Iris pigment epithelial cell (primary cell): ENCODE measurements at places on chromosomes 12 and 14.
A peak's percentile ranks its signal among the peaks of the same experiment; 100 is the strongest.

DNA sequence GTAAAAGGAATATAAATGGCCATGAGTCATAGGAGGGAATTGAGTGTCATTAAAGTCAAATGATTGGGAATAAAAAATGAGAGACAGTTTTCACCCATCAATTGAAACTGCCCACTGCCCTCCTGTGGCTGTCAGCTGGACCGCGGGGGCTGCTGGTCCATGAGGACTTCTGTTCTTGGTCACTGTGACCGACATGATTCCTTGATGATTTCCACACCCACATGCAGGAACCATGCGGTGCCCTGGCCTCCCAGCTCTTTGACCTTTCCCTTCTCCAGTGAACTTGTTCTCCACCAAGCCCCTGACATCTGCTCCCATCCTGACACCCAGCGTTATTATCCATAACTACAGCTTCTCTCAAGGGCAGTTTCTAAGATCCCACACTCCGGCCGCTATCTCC lies 48.4 kb downstream of the C12orf75 start:
- peak; percentile 21 for DNase-seq

GRCh38 chr12:77817276-77817675 lies 13.4 kb upstream of the NAV3 start:
- no peak for DNase-seq

DNA sequence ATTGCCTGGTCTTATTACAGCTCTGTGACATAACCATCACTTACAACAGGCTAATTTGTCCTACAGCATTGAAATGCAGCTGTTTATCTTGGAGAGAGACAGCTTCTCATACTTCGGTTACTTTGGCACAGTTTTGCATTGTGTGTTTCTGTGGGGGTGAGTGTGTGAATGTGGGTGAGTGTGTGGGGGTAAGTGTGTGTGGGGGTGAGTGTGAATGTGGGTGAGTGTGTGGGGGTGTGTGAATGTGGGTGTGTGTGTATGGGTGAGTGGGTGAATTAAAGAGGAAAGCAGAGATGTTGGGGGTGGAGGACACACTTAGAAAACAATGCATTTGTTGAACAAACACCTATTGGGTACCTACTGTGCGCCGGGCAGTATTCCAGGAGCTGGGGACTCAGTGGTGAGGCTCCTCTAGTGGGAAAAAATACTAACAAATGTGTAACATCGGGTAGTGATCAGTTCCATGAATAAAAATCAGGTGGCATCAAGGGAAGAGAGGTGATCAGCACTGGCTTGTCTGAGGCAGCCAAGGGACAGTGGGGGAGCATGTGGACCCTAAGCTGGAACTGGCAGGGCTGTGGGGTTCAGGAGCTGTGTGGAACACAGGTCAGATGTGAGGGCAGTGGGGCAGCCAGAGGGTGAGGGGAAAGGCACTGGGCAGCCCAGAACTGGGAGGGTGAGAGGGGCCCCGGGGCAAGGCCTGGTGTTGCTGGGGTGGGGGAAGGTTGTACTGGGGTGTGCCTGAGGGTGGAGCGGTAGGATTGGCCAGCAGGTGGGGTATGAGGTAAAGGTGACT lies 44.1 kb upstream of the AMN start:
- DNase-seq, result no peak

DNA sequence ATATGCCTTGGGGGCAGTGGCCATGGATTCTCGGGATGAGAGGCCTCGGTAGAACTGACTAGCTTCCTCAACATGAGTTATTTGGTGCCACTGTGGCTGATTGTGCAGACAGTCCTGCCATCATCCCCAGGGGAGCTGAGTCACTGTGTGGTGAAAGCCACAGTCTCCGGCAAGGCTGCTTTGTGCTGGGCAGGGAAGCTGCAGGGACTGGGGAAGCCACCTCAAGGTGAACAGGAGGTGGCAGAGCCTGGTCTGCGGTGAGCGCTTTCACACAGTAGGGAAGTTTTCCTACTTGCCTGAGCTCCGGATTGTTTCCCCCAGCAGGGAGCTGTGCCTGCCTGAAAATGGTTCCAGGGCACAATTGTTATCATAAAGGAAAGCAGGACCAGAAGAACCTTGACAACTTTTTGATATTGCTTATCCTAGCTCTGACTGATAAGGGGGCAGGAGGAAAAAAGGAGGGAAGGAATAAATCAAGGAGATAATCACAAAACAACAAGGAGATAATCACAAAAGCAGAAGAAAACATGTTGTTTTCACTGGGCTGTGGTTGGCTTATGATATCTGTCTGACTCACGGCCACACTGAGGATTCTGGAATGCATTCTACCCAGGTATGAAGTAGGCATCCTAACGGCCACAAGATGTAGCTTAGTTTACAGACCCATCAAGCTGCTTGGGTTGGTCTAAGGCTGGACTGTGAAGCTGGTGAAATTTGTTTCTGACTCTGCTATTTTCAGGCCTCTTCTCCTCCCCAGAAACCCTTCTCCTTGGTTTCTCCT lies 32.2 kb upstream of the GNG2 start:
- DNase-seq, result peak; percentile 67

GRCh38 chr14:22233377-22233776 lies 355.6 kb downstream of the DAD1 start:
- no peak for DNase-seq

DNA sequence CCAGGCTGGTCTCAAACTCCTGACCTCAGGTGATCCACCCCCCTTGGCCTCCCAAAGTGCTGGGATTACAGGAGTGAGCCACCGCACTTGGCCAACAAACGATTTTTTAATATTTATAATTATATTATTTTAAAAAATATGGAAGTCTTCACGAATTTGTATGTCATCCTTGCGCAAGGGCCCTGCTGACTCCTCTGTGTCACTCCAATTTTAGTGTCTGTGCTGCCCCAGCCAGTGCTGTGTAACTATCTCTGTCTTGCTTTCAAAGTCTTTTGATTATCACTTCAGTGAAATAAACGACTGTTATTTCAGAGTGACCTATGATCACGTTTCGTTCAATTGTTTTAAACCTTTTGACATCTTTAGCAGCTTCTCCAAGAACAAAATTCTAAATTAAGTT lies 13.1 kb upstream of the MMP17 start:
- DNase-seq, result no peak

DNA sequence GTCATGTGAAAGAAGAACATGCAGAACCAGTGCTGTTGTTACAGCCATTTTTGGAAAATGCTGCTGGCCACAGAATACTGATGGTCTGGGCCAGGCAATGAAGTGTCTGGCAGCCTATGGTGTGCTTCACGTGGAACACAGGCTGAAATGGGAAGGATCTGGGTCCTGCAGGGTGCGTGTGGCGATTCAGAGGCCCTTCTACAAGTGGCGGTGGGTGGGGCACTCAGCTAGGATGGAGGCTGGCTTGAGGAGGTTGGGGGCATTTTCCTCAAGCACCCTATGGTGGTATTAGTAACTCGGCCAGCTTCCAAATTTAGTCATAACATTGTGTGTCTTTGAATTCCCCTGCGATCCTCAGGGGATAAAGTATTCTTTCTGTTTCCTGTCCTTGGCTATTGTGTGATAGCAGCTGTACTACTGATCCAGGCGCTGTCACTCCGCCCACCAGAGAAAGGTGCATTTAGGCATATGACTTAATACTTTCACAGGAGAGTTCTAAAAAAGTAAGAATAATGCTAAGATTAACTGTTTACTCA lies 9.2 kb upstream of the RAD52 start:
- peak; percentile 43 for DNase-seq

GRCh38 chr12:64459394-64459891 lies 7.5 kb downstream of the TBK1 start:
- DNase-seq, result no peak

GRCh38 chr12:62116986-62117385 lies 143.2 kb upstream of the USP15 start:
- DNase-seq, result no peak

GRCh38 chr12:76471579-76471978 lies 88.0 kb downstream of the OSBPL8 start:
- DNase-seq, result no peak

- no peak for DNase-seq
Measured at GRCh38 chr12:132415327-132416120, 74.4 kb upstream of the FBRSL1 start.

DNA sequence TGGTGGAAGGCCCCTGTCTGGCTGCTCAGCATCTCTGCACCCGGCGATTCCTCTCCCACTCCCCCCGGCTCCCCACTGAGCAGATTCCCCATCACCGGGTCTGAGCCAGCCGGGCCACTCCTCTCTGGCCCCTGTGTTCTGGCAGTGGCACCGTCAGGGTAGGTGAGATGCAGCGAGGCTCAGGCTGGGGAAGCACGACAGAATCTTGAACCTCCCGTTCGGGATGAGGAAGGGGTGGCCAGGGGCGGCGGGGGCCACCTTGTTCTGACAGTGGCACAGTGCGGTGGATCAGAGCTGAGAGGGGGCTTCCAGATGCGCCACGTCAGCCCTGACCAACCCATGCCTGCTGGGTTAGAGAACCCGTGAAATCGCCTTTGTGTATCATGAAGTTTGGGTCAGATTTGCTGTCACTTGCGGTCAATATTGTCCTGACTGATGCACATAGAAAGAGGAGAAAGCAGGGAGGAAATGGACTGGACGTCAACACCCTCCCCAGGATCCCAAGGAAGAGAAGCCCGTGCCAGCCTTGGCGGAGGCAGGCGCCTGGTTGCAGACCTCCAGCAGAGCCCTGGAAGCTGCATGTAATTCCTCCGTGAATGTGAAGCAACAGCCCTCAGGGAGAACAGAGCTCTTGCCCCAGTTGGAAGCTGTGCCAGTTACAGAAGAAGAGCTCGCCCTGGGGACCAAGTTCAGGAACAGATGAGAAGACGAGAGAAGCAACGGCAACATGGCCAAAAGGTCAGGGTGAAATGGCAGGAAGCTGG lies 137.1 kb upstream of the SFSWAP start:
- DNase-seq, result no peak

- peak; percentile 19 for DNase-seq
Measured at GRCh38 chr14:63647696-63648410, 6.2 kb upstream of the WDR89 start.

- peak; percentile 20 for DNase-seq
Measured at GRCh38 chr12:32612658-32613614, 66.2 kb upstream of the DNM1L start.

DNA sequence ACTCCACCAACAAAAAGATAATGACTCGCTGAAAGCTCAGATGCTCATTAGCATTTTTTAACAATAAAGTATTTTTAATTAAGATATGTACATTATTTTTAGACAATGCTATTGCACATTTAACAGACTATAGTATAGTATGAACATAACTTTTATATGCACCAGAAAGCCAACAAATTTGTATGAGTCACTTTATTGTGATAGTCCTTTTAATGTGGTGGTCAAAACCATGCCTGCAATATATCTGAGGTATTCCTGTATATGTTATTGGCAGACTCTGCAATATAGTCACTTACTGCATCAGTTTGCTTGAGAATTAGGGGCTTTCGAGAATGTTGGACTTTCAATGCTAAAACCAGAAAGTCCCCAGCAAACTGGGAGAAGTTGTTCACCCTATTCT lies 51.7 kb upstream of the CCDC196 start:
- no peak for DNase-seq

DNA sequence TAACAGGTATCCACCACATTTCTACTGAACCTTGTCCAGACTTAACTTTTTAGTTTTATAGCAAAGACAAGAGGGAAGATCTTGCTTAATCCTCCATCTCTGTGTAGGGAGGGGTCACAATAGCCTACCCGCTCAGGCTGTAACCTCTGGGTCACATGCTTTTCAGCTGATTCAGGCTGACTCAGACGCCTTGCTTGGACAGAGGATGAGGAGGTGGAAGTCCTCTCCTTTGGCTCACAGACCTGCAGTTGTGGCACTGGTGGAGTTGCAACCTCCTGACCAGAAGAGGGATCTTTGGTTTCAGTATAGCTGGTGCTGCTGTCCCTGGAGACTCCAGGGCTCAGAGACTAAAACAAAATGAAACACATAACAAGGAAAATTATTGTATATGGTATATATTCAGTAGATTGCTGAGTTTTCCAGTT lies 16.2 kb downstream of the ACIN1 start:
- peak; percentile 98 for DNase-seq

GRCh38 chr12:21305661-21306060 lies 29.1 kb downstream of the SLCO1A2 start:
- DNase-seq, result no peak

DNA sequence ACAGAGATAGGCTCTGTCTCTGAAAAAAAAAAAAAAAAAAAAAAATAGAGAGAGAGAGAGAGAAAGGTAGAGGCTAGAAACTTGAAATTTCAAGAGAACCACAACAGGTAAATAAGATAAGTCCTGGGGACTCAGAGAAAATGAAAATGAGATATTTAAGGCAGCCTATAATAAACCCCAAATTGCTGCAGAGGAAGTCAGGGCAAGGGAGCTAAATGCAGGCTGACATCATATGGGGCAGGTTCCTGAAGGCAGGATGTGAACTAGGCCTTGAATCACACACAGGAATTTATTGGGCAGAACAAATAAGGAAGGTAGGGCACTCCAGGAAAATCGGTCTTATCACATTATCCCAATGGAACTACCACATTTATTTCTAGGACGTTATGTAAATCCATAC lies 54.9 kb upstream of the NUDT4 start:
- DNase-seq, result peak; percentile 38

DNA sequence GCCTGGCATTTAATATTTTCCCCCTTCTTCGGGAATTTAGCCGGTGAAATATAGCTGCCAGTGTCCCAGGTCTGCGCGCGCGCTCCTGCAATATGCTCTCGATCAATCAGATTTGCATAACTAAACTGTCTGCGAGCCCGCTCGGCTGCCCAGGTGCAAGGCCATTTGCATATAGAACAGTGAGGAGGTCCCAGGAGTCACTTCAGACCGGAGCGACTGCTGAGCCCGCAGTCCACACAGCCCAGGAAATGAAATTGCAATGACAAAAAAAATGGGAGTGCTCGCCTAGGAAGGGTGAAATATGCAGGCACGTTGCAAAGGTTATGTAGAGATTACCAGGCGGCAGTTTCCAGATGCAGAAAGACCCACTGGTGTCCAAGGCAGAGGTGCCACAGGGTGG lies 228.5 kb downstream of the VRK1 start:
- no peak for DNase-seq

DNA sequence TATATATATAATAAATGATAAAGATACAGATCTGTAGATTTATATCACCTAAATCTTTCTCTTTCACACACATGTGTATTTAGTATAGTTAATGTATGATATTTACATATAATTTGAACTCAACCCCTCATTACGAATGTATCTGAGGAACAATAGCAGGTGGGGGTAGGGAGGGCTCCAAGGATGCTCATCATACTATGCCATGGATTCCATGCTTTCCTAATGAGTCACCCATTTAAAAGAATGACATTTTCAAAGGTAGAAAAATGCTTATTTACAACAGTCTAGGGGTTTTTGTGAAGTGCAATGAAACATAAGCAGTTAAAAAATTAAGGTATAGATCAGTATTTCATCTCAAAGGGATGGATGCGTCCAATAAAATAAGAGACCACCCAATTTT lies 181.6 kb downstream of the SOX5 start:
- no peak for DNase-seq

DNA sequence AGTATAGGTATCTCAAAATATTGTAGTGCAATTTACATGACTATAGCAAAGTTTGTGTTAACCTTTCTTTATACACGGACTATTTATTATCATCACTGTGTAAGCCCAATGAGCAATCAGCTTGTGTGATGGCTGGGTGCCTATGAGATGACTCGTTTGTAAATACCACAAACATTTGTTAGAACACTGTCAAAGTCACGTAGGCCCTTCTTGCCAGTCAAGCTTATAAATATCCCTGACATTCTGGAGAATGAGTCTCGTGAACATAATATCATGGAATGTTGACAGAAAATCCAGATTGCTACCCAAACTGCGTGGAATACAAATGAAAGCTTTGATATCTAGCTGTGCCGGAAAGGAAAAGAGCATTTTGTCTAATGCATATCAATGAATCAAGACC lies 648.3 kb upstream of the MDGA2 start:
- DNase-seq, result no peak

GRCh38 chr12:65891219-65891618 lies 66.9 kb downstream of the HMGA2 start:
- DNase-seq, result peak; percentile 54
